ENCODE measurements at places on chromosomes 13 and 19.

DNA sequence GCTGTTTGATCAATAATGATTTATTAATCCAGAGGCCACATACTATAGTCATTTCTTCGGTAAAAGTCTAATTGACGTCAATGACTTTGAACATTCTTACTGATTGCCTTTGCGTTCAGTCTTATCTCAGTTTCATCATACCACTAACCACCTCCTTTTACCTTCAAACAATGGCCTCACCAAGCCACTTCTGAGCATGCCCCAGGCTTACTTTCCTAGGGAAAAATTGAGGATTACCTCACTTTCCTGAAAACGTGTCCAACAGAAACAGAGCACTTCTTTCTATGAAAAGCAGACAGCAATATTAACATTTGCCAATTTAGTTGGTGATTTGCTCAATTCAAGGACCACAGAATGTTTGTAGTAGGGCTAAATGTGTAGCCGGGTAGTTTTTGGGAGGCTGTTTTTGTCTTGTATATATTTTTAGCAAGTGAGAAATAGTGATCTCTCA, 157.6 kb downstream of the KLF5 start:
- DNase-seq: no peak

DNA sequence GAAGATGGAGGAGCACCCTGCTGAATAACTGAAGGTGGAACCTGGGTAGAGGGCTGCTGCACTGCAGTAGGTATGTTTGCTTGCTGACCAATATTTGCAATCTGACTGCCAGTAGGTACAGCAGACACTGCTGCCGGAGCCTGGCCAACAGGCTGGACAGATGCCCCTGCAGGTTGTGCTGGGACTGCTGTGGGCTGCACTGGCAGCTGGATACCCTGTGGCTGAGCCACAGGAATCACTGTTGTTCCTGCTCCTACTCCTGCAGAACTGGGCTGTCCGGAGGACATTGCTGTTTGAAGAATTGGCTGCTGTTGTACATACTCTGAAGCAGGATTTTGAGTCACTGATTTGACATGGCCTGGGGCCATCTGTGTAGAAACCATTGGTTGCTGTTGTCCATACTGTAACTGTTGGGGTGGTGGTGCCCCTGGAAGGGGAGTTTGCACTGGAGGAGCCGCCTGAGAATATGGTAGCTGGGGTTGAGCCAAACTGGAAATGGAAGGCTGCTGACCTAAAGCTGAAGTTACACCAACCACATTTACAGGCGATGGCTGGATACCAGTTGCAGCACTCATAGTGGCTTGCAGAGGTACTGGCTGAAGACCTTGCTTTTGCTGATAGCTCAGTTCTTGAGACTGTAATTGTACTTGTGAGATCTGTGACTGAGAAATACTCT, 2.2 kb downstream of the TSC22D1 start:
- DNase-seq: no peak

DNA sequence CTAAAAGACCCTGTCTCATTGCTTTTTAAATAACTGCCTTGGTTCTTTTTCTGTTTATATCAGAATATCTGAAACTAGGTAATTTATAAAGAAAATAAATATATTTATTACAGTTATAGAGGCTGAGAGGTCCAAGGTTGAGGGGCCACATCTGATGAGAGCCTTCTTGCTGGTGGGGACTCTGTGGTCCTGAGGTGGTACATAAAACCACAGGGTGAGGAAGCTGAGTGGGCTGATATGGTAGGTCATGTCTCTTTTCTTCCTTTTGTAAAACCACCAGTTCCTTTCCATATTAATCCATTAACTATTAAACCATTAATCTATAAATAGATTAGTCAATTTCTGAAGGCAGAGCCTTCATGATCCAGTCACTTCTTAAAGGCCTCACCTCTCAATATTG, 109.5 kb upstream of the SPRY2 start:
- DNase-seq: no peak

DNA sequence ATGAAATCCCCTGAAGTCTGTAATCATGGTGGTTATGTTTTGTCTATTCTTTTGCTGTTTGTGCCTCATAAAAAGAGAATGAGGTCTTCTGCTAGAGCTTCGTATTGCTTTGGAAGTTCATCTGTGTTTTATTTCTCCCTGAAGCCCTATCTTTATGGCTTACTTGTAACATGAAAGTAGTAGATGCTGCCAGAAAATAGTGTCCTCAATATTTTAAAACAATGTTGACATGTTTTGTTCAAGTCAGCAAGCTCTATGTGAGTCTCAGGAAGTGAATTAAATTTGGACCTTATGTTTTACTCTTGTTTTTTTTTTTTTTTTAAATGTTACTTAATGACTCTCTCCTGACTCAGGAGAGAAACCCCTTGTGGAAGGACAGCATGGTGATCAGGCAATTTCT, 130.5 kb downstream of the B3GLCT start:
- DNase-seq: no peak

GRCh38 chr13:30744681-30745077, 9.3 kb downstream of the ALOX5AP start:
- DNase-seq: no peak

DNA sequence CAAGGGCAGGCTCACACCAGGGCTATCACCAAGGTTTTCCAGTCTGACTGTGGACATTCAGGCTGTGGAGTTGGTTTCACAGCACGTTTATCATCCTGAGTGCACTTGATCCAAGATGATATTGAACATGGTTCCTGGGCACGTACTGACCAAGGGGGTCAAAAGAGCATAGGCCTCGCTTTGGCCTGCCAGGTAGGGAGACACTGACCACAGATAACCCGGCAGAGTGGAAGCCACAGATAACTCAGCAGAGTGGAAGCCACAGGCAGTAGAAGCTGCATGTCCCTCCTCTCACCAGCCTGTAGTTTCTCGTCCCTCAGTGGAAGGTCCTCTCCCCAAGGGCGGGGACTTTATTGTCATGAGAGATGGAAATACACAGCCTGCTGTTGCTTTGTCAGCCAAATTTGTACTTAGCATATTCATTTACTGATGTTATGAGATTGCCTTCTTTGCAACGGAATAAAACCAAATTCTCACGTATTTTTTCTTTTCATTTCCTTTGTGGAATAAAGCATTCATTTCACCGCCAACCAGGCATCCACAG, 8.8 kb upstream of the KRTDAP start:
- no peak for DNase-seq

GRCh38 chr13:43573361-43573740, 213.4 kb downstream of the ENOX1 start:
- DNase-seq: no peak

DNA sequence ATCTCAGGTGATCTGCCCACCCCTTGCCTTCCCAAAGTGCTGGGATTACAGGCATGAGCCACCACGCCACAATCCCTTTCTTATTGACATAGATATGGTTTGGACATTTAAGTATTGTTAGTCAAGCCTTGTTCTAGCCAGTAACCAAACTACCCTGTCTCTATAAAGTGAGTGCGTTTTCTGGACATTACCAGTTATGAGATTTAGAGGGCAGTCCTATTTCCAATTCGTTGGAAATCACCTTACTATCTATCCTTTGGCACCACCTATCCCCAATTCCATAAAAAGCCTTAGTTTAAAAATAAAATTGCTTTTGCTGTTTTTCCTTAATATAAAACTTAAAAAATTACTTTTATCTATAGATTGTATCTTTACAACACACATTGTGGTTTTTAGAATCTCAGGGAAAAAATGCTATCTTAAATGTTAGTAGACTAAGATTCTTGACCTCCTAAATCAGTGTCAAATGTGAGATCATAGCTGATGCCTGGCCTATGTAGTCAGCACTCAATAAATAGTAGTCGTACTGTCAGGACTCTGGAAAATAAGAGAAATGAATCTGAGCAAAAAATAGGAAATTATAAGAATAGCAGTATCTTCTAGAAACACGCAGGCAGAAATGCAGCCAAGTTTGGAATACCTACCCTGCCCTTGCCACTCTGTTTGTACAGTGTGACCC, 57.0 kb downstream of the NUFIP1 start:
- DNase-seq: no peak

- DNase-seq: no peak
Measured at GRCh38 chr13:28052945-28053344, 47.4 kb downstream of the FLT3 start.

DNA sequence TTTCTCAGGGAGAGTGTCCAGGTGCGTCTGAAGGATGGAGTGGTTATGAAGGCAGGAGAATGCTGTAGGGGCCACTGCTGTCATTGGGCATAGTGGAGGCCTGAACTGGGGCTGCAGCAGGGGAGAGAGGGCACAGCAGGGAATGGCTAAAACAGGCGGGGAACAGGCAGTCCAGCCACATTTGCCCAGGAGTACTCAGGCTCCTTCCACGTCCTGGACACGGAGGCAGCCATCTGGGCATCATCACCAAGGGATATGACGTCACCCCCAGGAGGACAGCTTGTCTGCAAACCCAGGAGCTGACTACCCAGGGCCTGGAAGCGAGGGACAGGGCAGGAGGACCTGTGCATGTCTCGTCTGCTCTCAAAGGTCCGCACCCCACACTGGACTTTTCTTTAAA, 22.2 kb downstream of the VSTM2B start:
- no peak for DNase-seq

- no peak for DNase-seq
Measured at GRCh38 chr13:31014456-31014855, 82.0 kb downstream of the TEX26 start.

GRCh38 chr13:98143601-98144026, 720 bp downstream of the FARP1 start:
- no peak for DNase-seq

GRCh38 chr13:107493266-107493665, 722.1 kb downstream of the LIG4 start:
- no peak for DNase-seq

DNA sequence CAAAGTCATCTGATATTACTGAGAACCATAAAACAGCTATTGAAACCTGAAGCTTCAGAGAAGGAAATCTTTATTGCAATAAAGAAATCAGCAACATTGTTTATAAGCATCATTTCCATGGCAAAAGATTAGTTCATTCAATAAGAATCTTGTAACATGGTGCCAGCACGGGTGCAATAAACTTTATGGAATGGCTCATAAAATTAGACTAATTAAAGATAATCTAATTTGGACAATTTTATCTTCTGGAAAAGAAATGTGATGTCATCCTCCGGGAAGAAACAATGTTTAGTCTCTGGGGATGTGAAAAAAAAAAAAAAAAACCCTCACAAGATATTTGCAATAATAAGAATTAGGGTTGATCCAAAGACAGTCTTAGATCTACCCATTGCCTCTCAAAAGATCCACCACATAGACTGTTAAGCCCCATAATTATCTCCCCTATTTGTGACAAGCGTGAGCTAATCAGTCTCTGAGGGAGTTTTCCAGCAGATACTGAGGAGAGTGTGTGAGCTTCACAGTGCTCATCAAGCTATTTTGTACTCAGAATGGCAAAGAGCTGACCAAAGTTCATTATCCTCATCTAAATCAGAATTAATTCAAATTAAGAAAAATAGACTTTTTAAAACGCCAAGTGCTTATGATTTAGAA, 297.0 kb upstream of the EDNRB start:
- no peak for DNase-seq

- DNase-seq: no peak
Measured at GRCh38 chr19:35789978-35790944, 14.9 kb downstream of the ARHGAP33 start.

- DNase-seq: no peak
Measured at GRCh38 chr13:30382836-30383525, 39.3 kb upstream of the UBE2L5 start.

DNA sequence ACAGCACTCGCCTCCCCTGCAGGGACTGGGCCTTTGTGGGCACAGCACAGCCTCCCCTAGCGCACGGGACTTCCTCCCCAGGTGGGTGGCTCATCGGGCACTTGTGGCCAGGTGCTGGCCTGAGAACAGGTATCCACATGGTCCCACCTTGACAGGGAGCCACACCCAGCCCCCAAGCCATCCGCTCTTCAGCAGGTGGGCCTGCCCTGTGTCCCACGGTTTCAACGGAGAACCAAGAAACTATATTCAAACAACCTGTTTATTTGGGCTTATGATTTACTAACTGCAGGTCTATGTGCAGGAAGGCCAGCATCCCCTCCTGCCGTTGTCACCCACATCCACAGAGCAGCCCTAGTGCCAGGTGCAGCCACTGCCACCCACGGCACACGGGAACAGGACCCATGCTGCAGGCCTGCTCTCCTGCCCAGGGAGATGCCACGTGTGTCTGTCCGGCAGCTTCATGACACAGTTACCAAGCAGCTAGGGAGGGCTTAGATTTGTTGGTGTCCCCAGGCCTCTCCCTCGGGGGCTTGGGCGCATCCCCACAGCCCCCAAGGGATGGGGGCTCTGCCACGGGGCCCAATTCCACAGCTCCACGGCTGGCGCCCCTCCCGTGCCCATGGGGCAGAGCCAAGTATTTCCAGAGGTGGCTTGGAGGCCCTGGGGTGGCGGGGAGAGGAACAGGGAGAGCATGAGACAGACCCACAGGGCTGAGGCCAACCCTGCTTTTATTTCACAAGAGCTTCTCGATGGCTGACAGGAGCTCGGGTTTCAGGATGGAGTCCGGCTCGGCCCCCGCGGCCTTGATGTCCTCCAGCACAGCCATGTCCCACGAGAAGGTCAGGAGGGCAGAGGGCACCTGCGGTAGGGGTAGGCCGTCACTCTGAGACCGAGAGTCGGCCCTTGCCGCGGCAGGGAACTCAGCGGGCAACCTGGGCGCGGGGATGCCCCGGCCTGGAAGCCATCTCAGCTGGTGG, 12.5 kb downstream of the UBXN6 start:
- DNase-seq: no peak

DNA sequence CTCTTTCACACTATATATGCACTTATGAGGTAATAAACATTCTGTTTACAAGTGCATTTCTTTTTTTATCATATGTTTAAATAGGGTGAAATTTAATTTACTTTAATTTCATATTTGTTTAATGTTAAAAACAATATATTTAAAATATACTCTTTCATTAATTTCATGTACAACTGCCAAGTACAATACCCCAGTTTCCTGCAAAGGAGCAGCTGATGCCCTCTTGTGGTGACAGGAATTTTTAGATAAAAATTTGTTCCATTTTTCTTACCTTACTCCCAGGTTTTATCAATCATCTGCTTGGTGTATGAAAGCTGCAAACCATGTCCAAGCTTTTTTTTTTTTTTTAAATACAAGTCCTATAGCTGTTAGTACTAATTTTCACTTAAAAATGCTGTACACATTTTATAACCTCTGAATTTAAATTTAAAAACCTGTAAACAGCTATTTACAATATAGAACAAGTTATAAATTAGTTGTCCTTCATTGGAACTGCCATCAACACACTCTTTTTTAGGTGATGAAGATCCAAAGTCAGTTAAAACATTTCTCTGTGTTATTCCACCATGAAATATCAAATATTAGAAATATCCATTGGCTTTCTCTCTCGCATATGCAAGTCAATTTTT, 4.9 kb downstream of the PCDH20 start:
- DNase-seq: no peak

DNA sequence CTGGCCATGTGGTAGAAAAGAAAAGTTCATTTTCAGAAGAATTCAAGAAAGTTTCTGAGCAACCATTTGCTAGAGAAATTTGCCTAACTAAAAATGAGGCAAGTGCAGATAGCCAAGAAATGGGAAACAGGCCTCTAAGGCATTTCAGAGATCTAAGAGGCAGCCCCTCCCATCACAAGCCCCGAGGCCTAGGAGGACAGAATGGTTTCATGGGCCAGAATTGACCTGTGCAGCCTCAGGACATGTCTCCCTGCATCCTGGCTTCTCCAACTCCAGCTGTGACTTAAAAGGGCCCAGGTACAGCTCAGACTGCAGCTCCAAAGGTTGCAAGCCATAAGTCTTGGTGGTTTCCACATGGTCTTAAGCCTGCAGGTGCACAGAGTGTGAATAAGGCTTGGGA, 3.3 kb upstream of the ZNF546 start:
- no peak for DNase-seq

- no peak for DNase-seq
Measured at GRCh38 chr19:2289714-2290435, 7.9 kb upstream of the PEAK3 start.

GRCh38 chr13:38328699-38329098, 21.0 kb upstream of the UFM1 start:
- DNase-seq: no peak

All from stimulated activated CD8-positive, alpha-beta memory T cell treated with anti-CD3 and anti-CD28 coated beads, Interleukin-15, amount 100 ng/mL, for 24 hours (primary cell).